ENCODE measurements at places on chromosomes 5 and 9.
A peak's percentile ranks its signal among the peaks of the same experiment; 100 is the strongest.

GRCh38 chr5:172692981-172693380, 51.9 kb downstream of the NEURL1B start:
- DNase-seq = peak; percentile 23

GRCh38 chr5:55104036-55104772, 1.8 kb downstream of the GZMA start:
- no peak for DNase-seq

- DNase-seq = no peak
Observed at GRCh38 chr5:139799359-139799758, 3.8 kb downstream of the PSD2 start.

DNA sequence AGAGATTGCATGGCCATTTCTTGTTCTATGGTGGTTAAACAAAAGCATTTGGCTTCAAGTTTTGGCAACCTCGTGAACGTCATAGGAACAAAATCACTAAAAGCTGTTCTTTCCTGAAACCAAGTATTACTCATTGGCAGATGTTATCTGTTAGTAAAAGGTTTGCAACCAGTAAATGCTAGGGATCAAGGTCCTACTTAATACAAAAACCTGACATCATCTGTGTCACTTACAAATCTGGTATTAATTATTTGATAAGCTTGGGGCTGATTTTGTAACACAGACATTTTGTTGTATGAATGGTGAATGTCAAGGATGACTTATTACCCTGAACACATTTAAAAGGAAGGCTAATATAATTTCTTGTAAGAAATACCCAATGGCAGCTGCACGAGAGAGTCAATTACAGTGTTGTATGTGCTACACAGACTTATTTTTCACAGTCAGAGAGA, 486.4 kb upstream of the ZNF608 start:
- peak; percentile 80 for DNase-seq

DNA sequence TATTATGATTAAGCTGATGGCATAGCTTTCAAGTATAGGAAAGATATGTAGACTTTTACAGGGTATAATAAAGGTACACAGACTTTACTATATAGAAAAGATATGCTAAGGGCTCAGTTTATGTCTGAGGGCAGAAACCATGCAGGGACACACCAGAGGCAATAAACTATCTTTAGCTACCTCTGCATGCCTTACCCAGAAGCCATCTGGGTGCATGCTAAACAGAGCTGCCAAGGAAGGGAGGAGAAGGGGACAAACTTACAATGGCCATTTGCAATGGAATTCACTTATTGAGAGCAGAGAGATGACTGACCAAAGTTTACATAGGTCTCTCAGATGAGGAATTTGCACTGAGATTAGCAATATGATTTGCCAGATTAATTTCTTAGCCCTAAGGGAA, 143.1 kb upstream of the NR4A3 start:
- no peak for DNase-seq

DNA sequence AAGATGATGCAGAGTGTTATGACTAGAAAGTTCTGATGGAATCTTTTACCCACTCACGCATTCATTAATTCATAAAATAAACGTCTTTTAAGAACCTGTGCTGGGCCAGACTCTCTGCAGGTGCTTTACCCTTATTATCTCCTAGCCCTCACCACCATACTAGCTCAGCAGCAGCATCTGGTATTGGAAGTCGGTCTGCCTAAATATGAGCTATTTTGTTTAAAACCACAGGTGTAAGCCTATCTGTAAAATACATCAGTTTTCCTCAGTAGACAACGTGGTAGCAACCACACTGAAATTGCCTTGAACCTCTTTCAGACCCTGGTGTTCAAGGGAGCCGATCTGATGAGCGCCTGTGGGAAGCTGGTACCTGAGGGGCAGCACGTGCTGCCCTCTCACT, 69.4 kb downstream of the PPIC start:
- DNase-seq = no peak

DNA sequence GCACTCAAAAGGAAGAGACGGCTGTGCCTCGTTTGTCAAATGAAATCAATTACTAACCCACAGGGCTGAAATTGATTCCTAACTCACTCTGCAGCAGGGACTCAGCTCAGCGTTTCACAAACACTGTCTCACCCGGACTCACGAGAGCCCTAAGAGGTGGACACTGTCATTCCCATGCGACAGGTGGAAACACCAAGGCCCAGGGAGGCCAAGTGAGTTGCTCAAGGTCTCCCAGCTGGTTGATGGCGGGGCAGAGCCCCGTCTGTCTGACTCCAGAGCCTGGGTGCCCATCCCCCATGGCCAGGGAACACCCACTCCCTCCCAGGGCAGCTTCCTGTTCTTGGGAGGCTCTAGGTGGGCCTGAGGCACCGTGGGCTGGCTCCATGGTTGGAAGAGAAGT, 1.3 kb upstream of the PLPP7 start:
- DNase-seq = no peak

- DNase-seq = no peak
Observed at GRCh38 chr5:93916872-93917271, 175.5 kb upstream of the POU5F2 start.

- DNase-seq = no peak
Observed at GRCh38 chr5:3827624-3828023, 232.0 kb downstream of the IRX1 start.

DNA sequence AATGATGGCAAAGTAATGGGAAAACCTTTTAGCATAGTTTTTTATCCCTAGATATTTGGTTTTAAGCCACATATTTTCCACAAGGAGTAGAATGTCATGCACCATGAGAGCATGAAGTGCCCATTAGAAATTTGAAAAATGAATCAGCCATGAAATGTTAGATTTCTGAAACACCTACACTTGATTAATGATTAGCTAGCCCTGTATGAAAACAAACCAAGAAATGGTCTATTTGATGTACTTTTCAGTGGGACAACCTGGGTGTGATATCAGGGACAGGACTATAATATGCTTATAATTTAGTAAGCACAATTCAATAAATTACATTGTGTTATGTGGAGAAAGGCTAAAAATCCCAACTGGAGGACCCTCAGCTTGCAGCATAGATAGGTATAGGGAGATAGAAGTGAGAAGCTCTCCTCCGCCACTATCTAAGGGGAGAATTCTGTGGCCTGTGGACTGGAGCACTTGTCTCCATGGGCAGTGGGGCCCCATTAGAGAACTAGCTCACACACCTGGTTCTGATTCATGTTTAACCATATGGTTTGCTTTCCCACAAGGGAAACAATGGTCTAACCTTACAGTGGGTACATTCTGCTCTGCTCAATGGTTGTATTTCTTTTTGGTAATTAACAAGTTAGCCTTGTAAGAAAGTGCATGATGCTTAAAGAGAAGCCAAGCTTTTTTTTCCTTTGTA, 35.2 kb downstream of the NUP214 start:
- no peak for DNase-seq

DNA sequence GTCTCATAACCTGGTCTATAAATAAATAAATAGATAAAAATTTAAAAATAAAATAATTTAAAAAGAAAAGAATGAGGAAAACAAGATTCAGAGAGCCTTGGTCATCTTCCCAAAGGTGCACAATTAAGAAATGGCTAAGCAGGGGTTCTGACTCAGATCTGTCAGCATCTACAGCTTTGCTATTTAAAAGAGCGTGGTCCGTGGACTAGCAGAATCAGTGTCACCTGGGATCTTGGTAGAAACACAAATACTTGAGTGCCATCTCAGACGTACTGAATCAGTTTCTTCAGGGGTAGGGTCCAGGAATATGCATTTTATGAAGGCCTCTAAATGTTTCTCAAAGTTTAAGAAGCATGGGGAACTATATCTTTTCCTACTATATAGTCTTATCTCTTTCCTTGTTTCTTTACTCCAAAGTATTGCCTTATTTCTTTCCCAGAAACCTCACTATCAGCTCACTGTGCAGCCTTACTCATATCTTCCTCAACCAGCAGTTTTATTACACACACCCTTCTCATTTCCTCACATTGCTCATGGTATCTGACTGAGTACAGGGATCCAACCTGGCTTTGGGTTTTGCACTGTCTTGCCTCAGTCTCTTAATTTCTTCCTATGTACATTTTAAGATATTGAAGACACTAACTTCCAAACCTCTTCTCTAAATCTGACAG, 58.6 kb downstream of the TMC1 start:
- peak; percentile 30 for DNase-seq

- peak; percentile 7 for DNase-seq
Observed at GRCh38 chr9:30519756-30520155, 1864.7 kb upstream of the ACO1 start.

DNA sequence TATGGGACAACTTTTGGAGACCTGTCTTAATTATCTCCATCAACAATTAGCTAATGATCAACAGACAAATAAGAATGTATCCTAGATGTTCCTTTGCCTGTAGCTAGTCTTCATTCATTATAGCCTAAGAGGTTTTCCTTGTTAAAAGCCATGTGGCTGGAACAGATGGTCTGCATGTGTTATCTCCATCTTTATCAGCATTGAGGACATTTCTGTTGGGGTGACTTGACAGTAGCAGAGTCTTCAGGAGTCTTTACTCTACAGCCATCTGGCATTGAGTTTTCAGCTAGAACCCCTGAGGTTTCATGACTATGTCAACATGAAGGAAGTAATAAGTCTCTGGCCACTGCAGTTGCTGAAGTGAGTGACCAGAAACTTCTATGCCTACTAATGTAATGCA, 106.6 kb upstream of the TLE4 start:
- DNase-seq = no peak

- no peak for DNase-seq
Observed at GRCh38 chr5:95304711-95305110, 19.8 kb upstream of the MCTP1 start.

GRCh38 chr5:11491404-11492075, 412.7 kb downstream of the CTNND2 start:
- peak; percentile 72 for DNase-seq

- no peak for DNase-seq
Observed at GRCh38 chr5:112811023-112811422, 50.1 kb upstream of the SRP19 start.

GRCh38 chr9:119273325-119273904, 95.8 kb downstream of the BRINP1 start:
- no peak for DNase-seq

DNA sequence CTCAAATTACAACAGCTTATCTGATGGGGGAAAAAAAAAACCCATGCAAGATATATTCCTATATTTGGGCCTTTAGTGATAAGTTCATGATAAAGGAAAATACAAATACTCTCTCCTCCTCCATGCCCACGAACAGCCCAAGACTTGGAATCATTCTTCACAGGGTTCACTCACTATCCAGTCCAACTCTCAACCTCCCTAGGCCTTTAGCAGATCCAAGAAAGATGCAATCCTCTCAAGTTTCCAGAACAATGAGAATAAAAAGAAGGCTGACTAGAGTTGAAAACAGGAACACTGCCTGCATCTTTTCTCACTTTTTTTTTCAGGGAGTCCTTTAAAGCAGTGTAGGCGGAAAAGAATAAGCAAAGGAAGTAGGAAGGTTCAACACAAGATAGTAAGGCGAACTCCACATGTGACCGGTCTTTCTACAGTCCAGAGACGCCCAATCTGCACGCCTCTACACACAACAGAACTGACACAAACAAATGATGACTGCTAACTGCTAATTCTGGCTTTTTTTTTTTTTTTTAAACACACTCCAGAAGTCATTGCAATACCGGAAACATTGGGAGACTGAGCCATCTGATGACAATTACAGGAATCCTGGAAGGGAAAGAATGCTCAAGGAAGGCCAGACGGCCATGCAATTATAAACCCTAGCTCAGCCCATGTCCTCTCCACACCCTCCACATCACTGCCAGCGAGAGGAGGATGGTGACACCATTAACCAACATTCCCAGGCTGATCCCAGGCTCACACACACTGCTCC, 75.4 kb downstream of the BNC2 start:
- DNase-seq = peak; percentile 95

DNA sequence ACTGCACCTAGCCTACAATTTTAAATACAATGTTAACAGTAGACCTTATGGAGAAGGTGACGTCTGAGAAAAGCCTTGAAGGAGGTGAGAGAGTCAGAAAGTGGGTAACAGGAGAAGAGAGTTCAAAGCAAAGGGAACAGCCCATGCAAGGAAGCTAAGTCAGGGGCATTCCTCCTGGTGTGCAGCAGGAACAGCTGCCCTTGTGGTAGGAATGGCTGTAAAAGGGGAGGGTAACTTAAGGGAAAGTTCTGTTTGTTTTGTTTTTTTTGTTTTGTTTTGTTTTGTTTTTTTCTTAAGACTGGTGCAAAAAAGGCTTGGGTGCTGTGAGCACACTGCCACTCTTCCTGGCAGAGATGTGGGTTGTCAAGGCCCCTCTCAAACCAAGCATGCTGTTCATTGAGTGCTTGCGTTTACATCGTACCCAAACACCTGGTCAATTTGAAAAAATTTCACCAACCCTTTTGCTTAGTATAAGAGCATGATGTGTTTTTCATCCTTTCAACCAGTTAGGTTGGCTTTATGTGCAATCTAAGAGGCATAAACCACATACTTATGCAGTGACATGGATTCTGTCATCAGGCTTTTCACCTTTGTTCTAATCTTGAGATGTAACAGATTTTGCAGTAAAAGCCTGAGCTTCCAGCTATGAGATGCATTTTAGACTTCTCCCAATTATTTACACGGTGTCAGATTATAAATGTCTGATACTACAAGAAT, 279.7 kb downstream of the GLIS3 start:
- DNase-seq = no peak

DNA sequence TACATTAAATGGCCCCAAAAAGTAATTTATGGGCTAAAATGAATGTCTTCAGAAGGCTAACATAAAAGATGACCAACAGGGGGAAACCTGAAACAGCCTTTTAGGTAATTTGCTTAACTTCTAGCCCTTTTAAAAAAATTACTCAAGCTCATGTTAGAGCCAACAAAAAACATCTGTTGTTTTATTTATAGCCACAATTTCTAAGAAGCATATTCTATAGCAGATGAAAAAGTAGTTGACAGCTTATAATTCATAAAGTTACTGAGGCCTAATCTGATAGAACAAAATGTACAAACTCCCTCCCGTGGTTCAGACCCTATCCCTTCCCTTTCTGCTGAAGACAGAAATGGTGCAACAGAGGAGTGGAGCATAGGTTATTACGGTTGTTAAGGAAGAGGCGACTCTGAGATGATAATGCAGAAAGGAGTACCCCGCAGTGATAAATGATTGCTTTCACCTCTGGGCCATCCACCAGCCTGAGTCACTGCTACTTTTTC, 46.1 kb downstream of the PIK3R1 start:
- DNase-seq = no peak

DNA sequence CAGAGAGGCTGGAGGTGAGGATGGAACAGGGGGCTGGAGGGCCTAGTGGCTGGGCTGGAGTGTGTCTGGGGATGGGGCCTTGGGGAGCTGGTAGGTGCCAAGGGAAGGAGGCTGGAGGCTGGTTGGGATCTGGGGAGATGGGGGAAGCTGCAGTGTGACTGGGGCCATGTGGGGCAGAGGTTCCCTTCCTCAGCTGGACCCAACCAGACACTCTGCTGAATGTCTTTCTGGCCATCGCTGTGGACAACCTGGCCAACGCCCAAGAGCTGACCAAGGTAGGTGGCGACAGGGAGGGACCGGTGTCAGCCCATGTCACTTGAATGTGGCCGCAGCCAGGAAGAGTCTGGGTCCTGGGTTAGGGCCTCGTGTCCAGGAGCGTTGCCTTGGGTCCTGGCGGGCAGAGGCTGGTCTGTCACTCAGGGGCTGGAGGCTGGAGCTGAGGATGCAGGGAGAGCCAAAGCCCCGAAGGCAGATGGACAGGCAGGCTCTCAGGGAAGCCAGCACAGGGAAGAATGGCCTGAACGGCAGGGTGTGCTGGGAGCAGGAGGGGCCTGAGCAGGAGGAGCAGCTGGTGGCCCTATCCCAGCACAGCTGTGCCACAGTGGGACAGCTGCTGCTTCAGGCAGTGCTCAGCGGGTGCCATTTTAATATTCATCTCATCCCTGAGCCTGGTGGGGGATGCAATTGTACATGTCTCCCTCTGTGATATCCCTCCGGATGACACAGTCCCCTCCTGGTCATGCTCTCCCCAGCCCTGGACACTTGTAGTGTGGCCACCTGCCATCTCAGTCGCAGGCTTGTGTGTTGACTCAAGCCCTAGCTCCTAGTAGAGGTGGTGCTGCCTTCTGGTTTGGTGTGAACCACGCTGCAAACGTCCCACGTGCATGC, 132.5 kb downstream of the CACNA1B start:
- DNase-seq = no peak

Measured in fibroblast of skin of scalp (primary cell).